ENCODE measurements at places on chromosomes 12 and 14. TPM values are rescaled to one million over a fixed set of nuclear protein-coding genes. Genes with fewer than 3 reads are reported as not detected.

Gene FOXM1
- polyA plus RNA-seq: 28.0 TPM

DNA sequence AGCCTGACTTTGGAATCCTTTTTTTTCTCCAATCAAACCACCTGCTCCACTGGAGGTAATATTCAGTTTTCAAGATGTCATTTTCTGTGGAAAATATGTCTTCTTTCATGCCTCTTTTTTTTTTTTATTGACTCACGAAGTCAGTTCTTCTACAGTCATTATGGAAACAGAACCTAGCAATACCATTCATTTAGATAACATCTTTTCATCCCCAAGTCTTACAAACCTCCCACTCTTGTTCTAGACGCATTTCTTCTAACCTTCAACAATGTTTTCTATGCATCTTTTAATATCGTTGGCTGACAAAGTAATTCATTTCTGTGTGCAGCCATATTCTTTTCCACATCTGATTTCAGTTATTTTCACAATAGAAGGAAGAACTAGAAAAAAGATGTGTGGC is 474.3 kb upstream of the CCDC196 start:
- DNase-seq: no peak

- no peak for DNase-seq
These were observed 593 bp downstream of the CFL2 start for GRCh38 chr14:34713681-34714319.

GRCh38 chr12:116433249-116433648 is 125.9 kb upstream of the MAP1LC3B2 start:
- DNase-seq: no peak

DNA sequence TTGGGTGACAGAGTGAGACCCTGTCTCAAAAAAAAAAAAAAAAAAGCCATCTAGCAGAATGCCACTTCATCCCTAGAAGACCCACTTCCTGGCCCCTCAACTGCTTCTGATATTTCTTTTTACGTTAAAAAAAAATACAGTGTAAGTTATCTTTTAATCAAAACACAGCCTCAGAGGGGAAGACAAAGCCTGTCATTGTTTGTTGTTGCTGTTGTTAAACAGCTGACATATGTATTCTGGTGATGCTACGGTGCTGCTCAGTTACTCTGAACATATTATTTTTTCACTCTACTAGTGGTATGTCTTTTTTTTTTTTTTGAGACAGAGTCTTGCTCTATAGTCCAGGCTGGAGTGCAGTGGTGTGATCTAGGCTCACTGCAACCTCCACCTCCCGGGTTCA is 75.4 kb downstream of the PAPLN start:
- DNase-seq: no peak

- no peak for DNase-seq
These were observed 33.6 kb downstream of the KLC1 start for GRCh38 chr14:103662591-103662990.

- DNase-seq: no peak
These were observed 15.2 kb downstream of the ARL6IP4 start for GRCh38 chr12:122995503-122996187.

Gene DTX1
- polyA plus RNA-seq: 10.3 TPM

DNA sequence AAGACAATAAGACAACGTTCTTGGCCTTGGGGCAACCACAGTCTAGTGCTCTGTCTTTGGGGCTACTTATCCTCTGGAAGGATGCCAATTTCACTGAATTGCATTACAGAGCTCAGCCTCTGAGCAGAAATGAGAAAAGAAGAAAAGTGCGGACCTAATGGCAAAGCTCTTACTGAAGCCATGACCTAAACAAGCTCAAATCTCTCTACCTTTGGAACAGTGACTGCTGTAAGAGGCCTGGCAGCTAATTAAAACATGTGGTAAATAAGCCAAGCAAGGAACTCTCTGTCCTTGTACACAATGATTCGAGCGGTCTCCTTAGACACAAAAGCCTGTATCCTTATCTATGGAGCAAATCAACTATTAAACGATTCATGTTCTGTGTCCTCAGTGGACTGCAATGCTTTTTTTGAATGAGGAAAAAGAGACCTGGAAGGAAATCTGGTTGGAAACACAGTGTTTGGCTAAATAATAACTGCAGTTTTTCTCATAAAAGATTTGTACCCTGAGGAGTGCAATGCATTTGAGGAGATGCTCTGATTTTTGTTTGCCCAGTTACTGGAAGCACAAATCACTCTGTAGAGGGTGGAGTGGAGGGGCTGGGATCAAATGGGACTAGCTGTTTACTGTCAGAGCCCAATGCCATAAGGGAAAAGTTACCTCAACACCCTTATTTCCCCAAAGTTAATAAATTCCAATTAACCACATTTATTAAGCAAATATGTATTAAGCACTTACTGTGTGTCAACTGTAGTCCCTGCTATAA is 113.9 kb downstream of the NDUFA12 start:
- DNase-seq: no peak

GRCh38 chr14:90159688-90160087 is 96.7 kb upstream of the PSMC1 start:
- DNase-seq: no peak

Gene CCDC177
- 0.08 TPM for polyA plus RNA-seq

Gene CRADD
- 13.1 TPM for polyA plus RNA-seq

DNA sequence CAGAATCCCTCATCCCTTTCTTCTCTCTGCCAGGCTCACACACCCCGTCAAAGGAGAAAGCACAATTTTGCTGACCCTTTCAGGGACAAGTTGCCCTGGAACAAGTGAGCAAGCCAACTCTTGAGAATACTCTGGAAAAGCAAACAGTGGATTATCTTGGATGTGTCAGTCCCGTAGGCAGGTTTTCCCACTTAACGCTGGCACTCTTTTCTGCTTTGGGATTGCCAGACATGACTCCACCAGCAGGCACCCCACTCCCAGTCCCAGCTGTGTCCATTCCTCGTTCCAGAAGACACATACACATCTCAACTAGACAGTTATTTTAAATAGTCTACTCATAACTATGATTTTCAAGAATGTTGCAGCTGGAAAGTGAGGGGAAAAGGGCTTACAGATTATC is 145.5 kb upstream of the CDKN3 start:
- no peak for DNase-seq

Gene C12orf54
- 0.60 TPM for polyA plus RNA-seq

DNA sequence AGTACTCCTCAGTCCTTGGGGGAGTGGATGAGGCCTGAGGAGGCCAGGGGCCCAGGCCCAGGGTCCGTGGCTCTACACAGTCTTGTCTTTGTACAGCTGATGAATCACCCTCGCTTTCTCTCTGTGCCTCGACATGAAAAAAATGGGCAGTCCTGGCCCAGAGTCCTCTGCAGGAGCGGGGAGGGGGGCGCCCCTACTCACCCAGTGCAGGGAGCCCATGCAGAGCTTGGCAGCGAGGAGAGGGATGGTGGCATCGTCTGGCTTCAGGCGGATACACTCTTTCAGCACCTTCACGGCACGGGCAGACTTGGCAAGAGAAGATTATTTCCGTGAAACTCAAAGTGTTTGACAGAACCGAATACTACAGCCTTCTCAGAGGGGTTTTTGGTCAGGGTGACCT is 159.3 kb downstream of the TTC7B start:
- no peak for DNase-seq

GRCh38 chr12:100574187-100575074 is 947 bp downstream of the GAS2L3 start:
- DNase-seq: no peak

- no peak for DNase-seq
These were observed 4.5 kb downstream of the ANKRD9 start for GRCh38 chr14:102505000-102505619.

- DNase-seq: no peak
These were observed 157.5 kb downstream of the TMTC3 start for GRCh38 chr12:88299567-88300101.

Gene ISM2
- 2.8 TPM for polyA plus RNA-seq

Gene TAS2R8
- polyA plus RNA-seq: not detected

DNA sequence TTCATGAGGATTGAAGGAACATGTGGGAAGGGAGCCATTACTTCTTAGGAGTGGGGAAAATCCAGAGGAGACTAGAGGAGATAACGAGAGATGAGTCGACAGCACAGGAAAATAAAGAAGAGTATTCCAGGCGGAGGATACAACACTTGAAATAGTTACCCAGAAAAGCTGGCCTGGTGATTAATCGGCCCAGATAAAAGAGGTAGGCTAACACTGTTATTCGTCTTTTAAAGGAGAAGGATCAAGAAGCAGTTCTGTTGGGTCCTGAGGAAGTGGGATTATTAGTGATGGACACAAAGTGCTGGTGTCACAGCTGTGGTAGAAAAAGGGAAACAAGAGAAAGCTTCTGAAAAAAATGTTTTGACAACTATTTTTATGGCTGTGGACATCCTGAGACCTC is 425.3 kb downstream of the ZFP36L1 start:
- no peak for DNase-seq

DNA sequence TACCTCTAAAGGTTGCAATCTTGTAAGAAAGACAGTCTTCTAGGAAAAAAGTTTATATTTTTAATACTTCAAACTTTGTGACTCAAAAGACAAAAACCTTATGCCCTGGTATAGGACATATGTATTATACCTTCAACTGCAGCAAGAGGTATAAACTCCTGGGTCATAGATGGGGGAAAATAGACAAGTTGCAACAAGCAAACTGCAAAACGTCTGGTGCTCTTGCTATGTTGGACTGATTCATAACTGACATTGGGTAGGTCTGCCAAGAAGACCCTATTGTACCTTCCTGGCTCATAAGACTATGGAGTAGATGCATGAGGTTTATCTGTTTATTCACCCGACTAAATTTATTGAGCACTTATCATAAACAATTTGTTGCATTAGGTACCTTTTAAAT is 40.9 kb downstream of the BEST3 start:
- no peak for DNase-seq

DNA sequence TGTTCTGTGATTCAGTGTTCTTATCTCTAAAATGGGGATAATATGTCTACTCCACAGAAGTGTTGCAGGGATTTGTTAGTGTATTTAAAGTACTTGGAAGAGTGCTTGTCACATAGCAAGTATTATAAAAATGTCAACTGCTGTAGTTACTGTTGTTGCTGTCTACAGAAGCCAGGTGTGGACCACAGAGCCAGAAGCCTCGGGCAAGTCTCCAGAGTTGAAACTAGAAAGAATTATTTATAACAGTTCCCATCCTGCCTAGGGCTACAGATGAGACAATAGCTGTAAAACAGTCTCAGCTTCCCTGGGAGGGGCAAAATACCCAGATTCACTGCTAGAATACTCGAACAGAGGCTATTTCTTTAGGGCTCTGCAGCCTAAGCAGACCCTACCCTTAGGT is 55.4 kb upstream of the FUT8 start:
- no peak for DNase-seq

Gene SCN8A
- 1.7 TPM for polyA plus RNA-seq

DNA sequence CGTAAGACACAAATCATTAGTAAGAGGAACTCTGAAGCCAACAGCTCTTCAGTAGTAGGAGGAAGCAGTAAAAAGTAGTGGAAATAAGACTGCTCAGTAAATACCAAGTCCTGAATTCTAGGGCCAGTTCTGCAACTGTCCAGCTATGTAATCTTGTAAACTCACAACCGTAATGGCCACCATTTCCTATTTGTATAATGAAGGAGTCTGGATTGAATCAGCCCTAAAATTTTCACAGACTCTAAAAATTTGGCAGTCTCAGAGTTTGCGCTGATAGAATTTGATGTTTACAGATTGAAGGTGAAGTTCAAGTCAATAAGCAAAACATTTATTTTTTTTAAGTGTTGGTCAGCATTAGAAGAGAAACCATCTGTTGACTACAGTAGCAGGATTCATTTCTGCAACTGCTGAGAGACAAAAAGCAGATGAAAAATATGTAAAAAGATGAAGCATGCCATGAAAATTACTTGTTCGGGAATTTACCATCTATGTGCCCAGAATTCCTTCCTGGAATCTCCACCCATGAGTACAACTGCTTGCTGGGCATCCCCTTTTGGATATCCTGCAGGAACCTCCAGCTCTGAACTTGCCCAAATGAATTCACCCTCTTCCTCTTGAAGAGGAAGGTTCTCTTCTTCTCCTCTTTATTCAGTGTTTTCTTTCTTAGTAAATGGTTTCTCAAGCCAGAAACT is 47.5 kb downstream of the GALNT4 start:
- no peak for DNase-seq

DNA sequence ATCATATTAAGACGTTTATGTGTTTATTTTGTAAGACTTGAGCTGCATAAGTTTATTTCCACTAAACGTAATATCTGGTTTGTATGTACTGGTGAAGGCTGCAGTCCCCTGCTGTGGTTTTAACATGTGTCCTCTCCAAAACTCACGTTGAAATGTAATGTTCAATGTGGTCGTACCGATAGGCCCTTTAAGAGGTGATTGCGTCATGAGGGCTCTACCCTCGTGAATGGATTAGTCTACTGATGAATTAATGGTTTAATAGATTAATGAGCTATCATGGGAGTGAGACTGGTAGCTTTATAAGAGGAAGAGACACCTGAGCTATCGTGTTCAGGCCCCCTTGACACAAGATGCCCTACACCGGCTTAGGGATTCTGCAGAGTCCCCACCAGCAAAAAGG is 14.9 kb downstream of the LRIG3 start:
- DNase-seq: no peak

DNA sequence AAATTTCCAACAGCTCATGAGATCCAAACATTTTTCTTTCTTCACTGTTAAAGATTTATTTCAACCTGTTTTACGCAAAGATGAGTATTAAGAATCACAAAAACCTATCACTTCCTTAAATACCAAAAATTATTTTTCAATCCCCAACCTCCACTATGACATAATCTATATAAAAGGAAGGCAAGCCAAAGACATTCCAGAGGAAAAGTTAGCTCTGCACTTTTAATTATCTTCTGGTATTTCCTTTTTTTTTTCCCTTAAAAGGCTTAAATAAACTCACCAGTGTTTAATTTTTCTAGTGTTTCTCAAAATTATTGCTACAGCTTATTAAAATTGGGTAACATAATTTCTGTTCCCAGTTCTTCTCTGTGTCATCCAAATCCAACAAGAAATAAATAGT is 75.9 kb downstream of the BMP4 start:
- no peak for DNase-seq

GRCh38 chr14:103748534-103748857 is 32.9 kb downstream of the ZFYVE21 start:
- no peak for DNase-seq

Gene PLA2G1B
- polyA plus RNA-seq: 0.40 TPM

Gene KRT79
- polyA plus RNA-seq: not detected

GRCh38 chr12:6222078-6222654 is 22.0 kb downstream of the CD9 start:
- no peak for DNase-seq

Gene TAS2R50
- not detected for polyA plus RNA-seq

Gene RNF212B
- polyA plus RNA-seq: 1.6 TPM

Gene SLC17A8
- 0.24 TPM for polyA plus RNA-seq

GRCh38 chr14:72607386-72608130 is 286.3 kb downstream of the DPF3 start:
- no peak for DNase-seq

DNA sequence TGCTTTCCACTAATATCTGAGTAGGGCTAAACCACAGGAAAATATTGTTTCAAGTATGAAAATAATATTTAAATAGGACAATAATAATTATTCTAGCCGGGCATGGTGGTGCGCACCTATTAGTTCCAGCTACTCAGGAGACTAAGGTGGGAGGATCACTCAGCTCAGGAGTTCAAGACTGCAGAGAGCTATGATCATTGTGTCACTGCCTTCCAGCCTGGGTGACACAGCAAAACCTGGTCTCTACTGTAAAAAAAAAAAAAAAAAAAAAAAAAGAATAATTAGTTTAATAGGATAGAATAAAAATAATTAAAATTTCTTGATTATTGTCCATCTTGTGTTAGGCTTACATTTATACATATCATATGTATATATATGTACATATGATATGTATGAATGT is 38.5 kb upstream of the BAZ1A start:
- DNase-seq: no peak

- DNase-seq: no peak
These were observed 1.5 kb downstream of the MTA1 start for GRCh38 chr14:105420974-105421674.

Measured in right renal cortex interstitium (tissue), 3 donors.